ENCODE measurements at places on chromosomes 16 and 17.

DNA sequence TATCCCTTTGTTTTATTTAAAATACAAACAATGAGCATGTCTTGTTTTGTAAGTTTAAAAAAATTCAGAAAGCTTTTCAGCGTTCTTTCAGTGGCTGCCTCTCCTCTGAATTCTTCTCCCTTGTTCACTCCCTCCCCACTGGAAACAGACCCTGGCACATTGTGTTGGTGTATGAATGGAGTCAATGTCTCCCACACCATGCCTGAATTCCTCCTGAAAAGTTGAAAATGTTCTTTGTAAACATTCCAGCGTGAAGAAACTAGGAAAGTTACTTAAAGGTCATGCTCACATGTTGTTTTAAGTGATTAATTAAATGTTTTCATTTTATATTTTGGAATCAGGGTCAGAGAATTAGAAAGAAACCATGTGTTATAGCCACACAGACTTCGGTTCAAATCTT is 136.9 kb upstream of the DYNLRB2 start:
- no peak for DNase-seq

DNA sequence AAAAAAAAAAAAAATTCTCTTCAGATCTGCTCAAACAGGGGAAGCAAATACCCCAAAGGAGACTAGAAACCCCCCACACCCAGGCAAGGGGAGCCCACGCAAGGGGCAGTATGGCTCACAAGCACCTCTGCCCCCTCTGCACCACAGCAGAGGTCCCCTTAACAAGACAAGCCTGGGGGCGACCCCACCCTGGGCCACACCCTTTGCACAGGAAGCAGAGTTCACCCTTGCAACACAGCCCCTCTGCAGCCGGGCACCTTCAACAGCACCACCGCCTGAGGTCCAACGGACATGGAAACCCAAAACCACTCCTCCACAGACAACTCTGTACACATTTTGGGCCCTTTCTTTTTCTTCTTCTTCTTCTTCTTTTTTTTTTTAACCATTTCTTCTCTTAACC is 12.8 kb downstream of the AXIN1 start:
- no peak for DNase-seq

DNA sequence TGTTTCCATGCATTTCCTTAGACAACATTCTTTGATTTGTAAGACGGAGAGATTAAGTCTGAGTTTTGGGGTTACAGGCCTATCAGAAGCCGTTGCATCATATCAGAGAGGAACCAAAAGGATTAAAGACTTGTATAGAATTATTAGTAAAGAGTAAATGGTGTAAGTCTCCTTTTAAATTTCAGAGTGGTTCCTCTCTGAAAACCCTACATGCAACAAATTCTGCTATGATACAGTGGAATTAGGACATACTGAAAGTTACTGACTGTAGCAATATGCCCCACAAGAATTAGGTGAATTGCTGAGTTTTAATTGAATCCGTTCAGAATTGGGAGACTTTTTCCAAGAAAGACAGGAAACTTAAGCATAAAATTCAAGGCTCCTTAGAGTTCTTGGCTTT is 221.6 kb downstream of the FTO start:
- DNase-seq, result no peak

DNA sequence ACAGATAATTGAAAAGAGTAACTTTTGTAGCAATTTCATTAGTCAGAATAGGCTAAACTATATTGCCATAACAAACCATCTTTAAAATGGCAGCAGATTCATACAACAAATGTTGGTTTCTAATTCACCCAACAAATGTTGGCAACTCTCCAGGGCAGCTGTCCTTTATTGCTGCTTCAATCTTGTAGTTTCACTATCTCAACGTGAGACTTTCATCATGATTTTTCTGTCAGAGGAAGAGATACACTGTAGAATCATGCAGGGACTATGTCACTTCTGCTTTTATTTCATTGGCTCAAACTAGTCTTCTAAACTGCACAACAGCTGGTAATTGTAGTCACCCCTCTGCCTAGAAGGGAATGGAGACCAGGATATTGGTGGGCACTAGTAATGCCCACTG is 174.2 kb downstream of the TANC2 start:
- DNase-seq, result no peak

- no peak for DNase-seq
Measured at GRCh38 chr17:82170412-82170961, 42.2 kb downstream of the CCDC57 start.

DNA sequence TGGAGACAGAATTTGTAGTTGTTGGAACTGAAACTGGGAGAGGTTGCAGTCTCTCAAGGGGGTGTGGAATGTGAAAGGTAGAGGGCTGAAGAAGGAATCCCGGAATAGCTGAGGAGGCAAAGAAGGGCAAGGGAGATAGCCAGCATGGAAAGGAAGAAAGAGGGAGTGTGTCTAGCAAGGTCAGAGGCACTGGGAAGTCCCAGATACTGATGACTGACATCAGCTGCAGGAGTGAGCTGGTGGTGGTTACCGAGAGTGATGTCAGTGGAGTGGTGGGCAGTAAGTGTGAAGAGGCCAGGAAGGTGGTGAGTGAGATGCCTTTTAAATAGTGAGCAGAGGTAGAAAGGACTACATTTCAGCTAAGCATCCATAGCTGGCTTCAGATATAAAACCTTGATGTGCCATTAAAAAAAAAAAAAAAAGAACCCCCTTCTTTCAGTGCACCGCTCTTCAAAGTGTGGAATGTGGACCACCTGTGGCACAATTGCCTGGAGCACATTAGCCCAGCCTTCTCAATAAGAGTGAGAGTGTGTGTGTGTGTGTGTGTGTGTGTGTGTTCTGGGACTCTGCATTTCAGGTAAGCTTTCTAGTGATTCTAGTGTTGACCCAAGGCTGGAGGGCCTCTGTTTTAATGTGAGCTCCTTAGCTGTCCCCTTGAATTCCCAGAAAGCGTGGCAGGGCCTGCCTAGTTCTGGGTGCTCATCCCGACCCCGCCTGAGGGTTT is 8.5 kb downstream of the PRMT7 start:
- no peak for DNase-seq

- no peak for DNase-seq
Measured at GRCh38 chr16:83937267-83937666, 15.8 kb upstream of the OSGIN1 start.

GRCh38 chr16:1610071-1610898 is 1.6 kb downstream of the IFT140 start:
- DNase-seq, result peak; percentile 60
